ENCODE measurements at places on chromosomes 3 and 15. TPM values are rescaled to one million over a fixed set of nuclear protein-coding genes. Genes with fewer than 3 reads are reported as not detected.

- DNase-seq = no peak
- H3K27ac ChIP-seq = no peak overlapping the region
- H3K4me3 ChIP-seq = no peak overlapping the region
These were observed 2.4 kb upstream of the COL6A5 start for GRCh38 chr3:130342821-130343661.

GRCh38 chr15:67193223-67193990 lies 61.1 kb downstream of the AAGAB start:
- no peaks in the 10 kb centered on the region for H3K4me1 ChIP-seq
- DNase-seq = no peak
- H3K4me3 ChIP-seq = no peak overlapping the region

GRCh38 chr3:32978331-32978730 lies 26.9 kb downstream of the CCR4 start:
- no peaks in the 10 kb centered on the region for H3K4me1 ChIP-seq
- H3K27me3 ChIP-seq = no peaks in the 10 kb centered on the region
- no peaks in the 10 kb centered on the region for H3K36me3 ChIP-seq

- no peaks in the 10 kb centered on the region for H3K27me3 ChIP-seq
- H3K27ac ChIP-seq = no peak overlapping the region
- H3K4me3 ChIP-seq = no peak overlapping the region
- DNase-seq = no peak
These were observed 86.4 kb downstream of the SYNPR start for GRCh38 chr3:63364495-63364894.

- DNase-seq = no peak
- H3K36me3 ChIP-seq = no peaks in the 10 kb centered on the region
- no peaks in the 10 kb centered on the region for H3K4me1 ChIP-seq
- no peaks in the 10 kb centered on the region for H3K27me3 ChIP-seq
- no peak overlapping the region for H3K27ac ChIP-seq
- no peak overlapping the region for H3K4me3 ChIP-seq
These were observed 61.0 kb downstream of the C3orf80 start for GRCh38 chr3:160286231-160286630.

GRCh38 chr3:197466586-197467399 lies 89.0 kb downstream of the BDH1 start:
- H3K27me3 ChIP-seq = no peaks in the 10 kb centered on the region
- no peak overlapping the region for H3K4me3 ChIP-seq
- no peak for DNase-seq
- no peak overlapping the region for H3K27ac ChIP-seq

GRCh38 chr15:32861174-32861573 lies 143.4 kb downstream of the GREM1 start:
- DNase-seq = no peak
- no peak overlapping the region for H3K27ac ChIP-seq
- H3K27me3 ChIP-seq = no peaks in the 10 kb centered on the region
- no peak overlapping the region for H3K4me3 ChIP-seq
- H3K36me3 ChIP-seq = no peaks in the 10 kb centered on the region
- no peaks in the 10 kb centered on the region for H3K4me1 ChIP-seq

Gene OCA2
- 0.99 TPM for total RNA-seq

- no peaks in the 10 kb centered on the region for H3K36me3 ChIP-seq
- no peak for DNase-seq
- no peaks in the 10 kb centered on the region for H3K27me3 ChIP-seq
- H3K4me3 ChIP-seq = no peak overlapping the region
- H3K4me1 ChIP-seq = peaks cover 68% of the 10 kb centered on the region
These were observed 19.8 kb downstream of the IQSEC1 start for GRCh38 chr3:13053420-13053819.

- H3K27me3 ChIP-seq = no peaks in the 10 kb centered on the region
- H3K36me3 ChIP-seq = no peaks in the 10 kb centered on the region
- DNase-seq = no peak
- H3K4me1 ChIP-seq = no peaks in the 10 kb centered on the region
These were observed 39.2 kb downstream of the REC114 start for GRCh38 chr15:73482166-73482565.

- no peaks in the 10 kb centered on the region for H3K27me3 ChIP-seq
- H3K4me3 ChIP-seq = no peak overlapping the region
- H3K4me1 ChIP-seq = no peaks in the 10 kb centered on the region
- peaks cover 7% of the 10 kb centered on the region for H3K36me3 ChIP-seq
- no peak for DNase-seq
These were observed 79.1 kb downstream of the AQR start for GRCh38 chr15:34890424-34890823.

Gene KPNA1
- 14.2 TPM for total RNA-seq

DNA sequence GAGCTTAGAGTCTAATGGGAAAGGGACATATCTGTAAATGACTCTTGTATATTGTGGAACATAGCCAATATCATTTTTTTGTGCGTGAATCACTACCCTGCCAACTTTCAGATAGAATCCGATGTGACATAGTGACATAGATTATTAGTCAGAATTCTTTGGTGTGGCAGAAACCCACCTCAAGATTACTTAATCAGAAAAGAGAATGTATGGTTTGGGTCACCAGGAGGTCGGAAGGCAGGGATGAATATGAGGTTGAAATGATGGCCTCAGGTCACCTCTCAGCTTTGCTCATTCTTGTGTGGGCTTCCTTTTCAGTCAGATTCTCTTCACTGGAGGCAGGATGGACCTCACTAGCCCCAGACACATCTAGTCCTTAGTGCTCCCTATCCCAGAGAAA lies 41.4 kb downstream of the SNAPC5 start:
- H3K36me3 ChIP-seq = peaks cover 5% of the 10 kb centered on the region
- DNase-seq = no peak
- no peak overlapping the region for H3K27ac ChIP-seq
- peaks cover 2% of the 10 kb centered on the region for H3K4me1 ChIP-seq

GRCh38 chr3:108122276-108122675 lies 31.4 kb upstream of the CD47 start:
- no peak for DNase-seq
- H3K4me1 ChIP-seq = peaks cover 39% of the 10 kb centered on the region
- H3K4me3 ChIP-seq = no peak overlapping the region
- H3K36me3 ChIP-seq = no peaks in the 10 kb centered on the region
- H3K27ac ChIP-seq = no peak overlapping the region
- H3K27me3 ChIP-seq = no peaks in the 10 kb centered on the region

DNA sequence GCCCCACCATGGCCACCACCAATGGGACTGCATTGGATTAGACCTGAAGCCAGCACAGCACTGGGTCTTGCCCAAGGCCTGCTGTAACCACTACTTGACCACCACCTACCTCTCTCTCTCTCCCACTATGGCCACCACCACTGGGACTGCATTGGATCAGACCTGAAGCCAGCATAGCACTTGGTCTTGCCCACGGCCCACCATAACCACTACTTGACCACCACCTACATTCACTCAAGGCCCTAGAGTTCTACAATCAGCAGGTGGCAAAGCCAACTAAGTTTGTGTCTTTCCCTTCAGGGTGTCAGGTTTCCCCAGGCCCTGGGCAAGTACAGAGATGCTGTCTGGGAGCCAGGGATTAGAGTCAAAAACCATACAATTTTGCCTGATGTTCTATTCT lies 57.6 kb downstream of the ESYT3 start:
- H3K4me1 ChIP-seq = no peaks in the 10 kb centered on the region
- no peak overlapping the region for H3K27ac ChIP-seq
- DNase-seq = no peak
- no peaks in the 10 kb centered on the region for H3K27me3 ChIP-seq

Data from thymus (tissue), 14 donors.